ENCODE measurements at places on chromosomes 6 and 20.

DNA sequence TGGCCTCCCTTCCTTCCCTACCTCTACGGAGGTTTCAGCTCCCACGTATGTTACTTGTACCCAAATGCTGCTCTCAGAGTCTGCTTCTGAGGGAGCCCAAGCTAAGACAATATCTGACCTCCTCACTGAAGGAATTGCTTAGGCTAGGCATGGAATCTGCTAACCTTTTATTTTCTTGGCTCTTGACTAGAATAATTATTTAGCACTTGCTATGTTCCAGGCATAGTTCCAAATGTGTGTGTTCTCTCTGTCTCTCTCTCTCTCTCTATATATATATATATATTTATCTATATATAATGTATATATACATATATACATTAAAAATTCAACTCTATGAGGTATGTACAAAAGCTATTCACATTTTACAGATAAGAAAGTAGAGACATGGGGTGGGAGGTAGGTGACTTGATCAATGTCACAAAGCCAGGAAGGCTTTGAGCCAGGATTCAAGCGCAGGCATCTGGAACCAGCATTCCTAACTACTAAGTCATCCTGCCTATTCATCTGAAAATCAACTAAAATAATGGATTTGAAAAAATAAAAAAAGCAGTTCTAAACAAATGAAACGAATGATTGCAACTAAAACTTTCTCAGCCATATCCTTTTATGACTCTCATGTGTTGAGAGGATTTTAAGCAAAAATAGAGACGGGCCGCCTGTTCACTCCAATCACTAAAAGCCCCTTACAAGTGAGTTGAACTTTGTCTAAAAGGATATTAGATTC is 189.7 kb upstream of the JAG1 start:
- no peak for DNase-seq

- no peak for DNase-seq
Measured at GRCh38 chr6:110512991-110513390, 36.6 kb upstream of the SLC22A16 start.

DNA sequence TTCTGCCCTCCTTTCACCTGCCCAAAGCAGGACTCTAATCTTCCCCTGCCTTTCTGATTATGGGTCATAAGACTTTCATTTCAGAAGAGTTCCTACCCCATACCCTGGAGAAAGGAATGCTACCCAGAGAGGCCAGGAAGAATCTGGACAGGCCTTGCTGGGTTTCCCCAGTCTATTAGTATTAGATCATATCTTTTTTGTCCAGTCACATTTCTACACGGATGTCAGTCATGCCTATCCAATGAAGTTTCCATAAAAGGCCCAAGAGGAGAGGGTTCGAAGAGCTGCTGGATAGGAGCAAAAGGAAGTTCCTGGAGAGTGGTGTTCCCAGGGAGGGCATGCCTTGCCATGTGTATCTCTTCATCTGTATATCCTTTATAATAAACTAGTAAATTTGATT is 3.2 kb downstream of the POLH start:
- no peak for DNase-seq

DNA sequence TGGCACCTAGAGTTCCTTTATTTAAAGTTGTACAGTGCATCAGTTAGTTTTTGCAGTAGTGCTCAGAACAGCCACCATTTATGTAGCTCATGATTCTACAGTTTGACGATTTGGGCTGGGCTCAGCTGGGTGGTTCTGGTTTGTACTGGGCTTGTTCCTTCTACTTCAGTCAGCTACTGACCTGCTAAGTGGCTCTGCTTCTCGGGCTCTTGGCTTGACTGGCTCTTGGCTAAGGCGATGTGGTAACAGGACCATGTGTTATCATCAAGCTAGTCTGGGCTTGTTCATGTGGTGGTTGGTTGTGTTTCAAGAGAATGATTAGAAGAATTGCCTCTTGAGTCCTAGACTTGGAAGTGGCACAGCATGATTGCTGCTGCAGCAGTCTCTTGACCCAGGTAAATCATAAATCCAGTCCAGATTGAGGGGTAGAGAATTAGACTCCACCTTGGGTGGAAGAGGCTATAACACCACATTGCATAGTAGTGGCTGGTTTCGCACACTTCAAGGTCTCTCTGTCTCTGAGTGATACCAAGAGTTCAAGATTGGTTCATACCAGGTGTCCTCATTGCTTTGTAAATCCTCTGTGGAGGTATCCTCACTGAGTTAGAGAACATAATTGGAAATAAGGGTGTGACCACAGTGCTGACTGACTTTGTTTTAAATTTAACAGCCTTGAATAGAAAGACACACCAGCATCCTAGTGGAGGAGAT is 253.0 kb downstream of the ARID1B start:
- no peak for DNase-seq
